ENCODE measurements at places on chromosomes 11 and 22.

DNA sequence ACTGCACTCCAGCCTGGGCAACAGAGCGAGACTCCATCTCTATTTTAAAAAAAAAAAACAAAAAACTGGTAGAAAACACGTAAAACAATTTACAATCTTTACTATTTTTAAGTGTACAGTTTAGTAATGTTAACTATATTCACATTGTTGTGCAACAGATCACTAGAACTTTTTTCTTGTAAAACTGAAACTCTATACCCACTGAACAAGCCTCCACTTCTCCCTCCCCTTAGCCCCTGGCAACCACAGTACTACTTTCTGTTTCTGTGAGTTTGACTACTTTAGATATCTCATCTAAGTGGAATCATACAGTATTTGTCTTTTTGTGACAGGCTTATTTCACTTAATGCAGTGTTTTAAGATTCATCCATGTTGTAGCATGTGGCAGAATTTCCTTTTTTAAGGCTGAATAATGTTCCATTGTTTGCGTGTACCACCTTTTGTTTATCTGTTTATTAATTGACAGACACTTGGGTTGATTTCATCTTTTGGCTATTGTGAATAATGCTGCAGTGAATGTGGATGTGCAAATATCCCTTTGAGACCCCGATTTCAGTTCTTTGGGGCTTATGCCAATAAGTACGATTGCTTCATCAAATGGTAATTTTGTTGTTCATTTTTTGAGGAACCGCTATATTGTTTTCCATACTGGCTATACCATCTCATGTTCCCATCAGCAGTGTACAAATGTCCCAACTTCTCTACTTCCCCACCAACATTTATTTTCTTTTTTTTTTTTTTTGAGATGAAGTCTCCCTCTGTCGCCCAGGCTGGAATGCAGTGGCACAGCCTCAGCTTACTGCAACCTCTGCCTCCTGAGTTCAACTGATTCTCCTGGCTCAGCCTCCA lies 11.0 kb downstream of the DDB2 start:
- no peak for DNase-seq

GRCh38 chr22:44392446-44392921 lies 79.7 kb upstream of the SHISAL1 start:
- DNase-seq: no peak

GRCh38 chr11:80837051-80837450 lies 1396.2 kb upstream of the TENM4 start:
- DNase-seq: no peak

- no peak for DNase-seq
Observed at GRCh38 chr22:37267661-37268413, 14.5 kb upstream of the CYTH4 start.

DNA sequence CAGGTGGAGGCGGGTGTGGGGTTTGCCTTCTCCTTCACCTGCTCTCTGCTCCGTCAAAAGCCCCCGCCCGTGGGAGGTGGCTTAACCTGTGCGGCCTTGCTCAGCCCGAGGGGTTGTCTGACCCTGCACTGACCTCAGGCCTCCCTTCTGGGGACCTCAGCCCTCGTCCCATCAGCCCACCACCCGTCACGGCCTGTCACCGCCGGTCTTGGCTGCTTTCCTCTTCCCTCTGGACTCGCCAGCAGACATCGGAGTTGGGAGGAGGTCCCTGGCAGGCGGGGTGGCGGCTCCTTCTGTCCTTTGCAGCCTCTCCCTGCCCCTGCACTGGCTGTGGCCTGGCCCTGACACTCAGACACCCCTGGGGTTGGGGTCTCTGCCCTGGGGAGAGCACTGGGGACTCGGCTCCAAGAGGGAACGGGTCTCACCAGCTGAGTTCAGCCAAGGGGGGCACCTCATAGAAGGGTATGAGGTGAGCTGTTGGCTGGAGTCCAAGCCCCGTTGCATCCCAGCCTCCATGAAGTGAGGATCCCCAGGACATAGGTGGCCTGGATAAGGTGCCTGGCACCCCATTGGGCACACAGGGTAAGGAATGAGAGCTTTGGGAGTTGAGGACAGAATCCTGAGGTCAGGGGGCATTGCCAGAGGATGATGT lies 999.6 kb downstream of the BRD1 start:
- DNase-seq: no peak

GRCh38 chr22:24009227-24010017 lies 1.7 kb upstream of the CABIN1 start:
- DNase-seq: no peak

DNA sequence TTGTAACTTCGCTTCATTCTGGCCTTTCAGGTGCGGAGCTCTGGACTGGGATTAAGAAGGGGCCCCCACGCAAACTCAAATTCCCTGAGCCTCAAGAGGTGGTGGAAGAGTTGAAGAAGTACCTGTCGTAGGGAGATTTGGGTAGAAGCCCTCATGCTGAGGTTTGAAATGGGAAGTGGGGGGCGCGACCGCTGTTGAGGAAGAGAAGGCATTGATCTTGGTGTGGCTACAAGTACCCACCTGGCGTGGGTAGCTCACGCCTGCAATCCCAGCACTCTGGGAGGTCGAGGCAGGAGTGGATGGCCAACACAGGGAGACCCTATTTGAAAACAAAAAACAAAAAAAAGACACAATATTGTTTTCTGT lies 779 bp downstream of the SELENOH start:
- DNase-seq: no peak

DNA sequence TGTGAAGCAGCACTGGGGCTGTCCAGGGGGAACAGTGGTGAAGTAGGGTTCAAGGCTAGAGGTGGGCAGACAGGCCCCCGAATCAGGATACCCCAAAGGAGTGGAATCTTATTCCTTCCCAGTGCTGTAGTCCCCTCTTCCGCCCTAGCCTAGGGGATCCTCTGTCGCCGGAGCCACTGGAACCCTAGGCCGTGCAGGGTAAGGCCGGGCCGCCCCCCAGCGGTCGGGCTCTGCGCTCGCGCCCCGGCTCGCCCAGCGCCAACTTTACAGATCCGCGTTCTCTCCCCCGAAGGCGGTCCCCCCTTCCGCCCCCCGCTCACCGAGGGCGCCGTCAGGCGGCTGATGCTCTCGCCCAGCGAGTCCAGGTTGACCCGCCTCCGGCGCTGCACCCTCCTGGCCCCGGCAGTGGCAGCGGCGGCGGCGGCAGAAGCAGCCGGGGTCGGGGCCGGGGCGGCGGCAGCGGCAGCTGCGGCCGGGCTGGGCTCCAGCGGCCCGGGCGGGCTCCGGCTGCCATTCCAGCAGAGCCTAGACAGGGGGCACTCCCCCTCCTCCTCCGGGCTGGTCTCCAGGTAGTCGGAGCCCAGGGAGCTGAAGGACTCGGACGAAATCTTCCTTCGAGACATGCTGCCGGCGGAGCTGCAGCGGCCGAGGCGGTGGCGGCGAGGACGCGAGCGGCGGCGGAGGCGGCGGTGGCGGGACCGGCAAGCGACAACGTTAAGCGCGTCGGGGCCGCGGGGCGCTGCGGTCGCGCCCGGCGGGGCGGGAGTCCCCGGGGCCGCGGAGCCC lies 650 bp downstream of the GUCY1A2 start:
- peak; percentile 61 for DNase-seq

- DNase-seq: peak; percentile 96
Observed at GRCh38 chr22:20858615-20859416, at the start of the genes PI4KA and SNAP29. TSS of gene PI4KA (minus strand) at chr22:20858811. CDS start at chr22:20858725, 86 bp downstream. TSS of gene SNAP29 (plus strand) at chr22:20859007. CDS start at chr22:20859111, 104 bp downstream.

GRCh38 chr22:33296941-33297340 lies 238.8 kb upstream of the SYN3 start:
- no peak for DNase-seq

DNA sequence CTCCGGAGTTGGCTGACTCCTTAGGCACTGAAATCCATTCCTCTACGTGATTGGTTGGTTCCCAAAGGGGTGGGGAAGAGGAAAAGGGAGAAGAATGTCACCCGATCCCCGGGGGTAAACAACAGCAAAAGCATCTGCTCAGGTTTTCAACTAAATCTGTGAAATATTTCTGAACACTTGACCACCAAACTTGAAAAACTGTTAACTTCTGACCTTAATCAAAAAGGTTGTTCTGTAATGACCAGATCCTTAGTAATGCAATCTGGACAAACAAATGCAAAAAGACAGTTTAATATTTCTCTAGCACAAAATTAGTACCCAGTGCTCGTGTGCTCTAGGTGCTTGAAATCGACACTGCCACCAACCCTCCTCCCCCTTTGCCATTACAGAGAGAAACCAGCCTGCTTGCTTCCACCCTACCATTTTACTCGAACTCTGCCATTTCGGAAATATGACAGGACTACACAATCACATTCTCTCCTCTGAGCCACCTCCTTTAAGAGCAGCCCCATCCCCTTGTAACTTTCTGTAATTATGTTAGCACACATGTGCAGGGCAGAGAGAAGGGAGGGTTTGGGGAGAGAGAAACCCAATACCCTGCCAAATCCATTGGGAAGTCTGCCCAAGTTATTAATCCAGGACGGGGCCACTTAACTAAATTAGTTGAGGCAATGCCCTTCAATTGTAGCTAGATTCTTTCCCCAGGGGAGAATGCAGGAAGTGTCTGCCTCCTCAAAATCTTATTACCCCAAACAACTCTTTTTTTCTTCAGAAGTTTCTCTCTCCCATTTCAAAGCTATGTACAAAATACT lies 113.8 kb downstream of the RBFOX2 start:
- peak; percentile 87 for DNase-seq

DNA sequence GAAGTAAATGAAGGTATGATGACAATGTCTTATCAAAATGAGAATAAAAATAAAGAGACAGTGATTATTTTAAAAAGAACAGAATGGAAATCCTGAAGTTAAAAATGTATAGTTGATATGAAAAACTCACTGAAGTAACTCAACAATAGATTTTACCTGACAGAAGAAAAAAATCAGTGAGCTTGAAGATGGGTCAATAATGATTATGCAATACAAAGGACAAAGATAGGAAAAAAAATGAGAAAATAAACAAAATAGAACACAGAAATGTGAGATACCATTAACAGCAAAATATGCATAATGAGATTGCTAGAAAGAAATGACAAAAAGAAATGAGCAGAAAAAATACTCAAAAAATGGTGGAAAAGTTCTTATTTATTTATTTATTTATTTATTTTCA lies 19.1 kb upstream of the APLNR start:
- no peak for DNase-seq

GRCh38 chr11:15852179-15852578 lies 504.2 kb downstream of the SOX6 start:
- DNase-seq: no peak

DNA sequence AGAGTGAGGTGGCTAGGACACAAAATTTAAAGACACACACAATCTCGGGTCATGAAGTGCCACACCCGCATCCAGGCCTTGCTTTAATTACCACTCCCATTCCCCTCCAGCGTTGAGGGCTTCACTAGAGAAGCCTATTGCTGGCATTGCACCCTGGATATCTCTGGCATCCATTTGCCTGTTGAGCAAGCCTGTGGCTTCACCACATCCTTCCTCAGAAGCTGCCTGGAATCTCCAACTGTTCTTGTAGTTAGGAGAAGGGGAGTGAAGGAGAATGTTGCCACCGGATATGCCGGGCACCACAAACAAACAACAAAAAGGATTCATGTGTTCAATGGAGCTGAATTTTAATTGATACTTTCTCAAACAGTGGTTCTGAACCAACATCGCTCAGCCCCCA lies 34.4 kb upstream of the RCN1 start:
- DNase-seq: no peak

DNA sequence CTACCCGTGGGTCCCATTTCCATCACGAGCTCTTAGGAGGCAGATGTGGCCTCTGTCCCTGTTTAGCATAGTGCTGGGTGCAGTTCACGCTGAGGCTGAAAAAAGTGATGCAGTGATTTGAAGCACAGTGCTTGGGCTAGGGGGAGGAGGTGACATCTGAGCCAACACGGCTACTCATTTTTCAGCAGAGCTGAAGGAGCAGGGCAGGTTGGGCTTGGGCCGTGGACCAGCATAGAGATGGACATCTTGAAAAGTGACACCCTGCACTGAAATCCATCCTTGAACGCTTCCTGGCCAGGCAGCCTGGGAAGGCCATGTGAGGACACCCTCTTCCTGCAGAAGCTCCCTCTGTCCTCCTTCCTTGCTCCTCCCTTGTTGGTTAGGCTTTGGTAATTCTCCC lies 66.4 kb downstream of the ADAMTS15 start:
- no peak for DNase-seq

DNA sequence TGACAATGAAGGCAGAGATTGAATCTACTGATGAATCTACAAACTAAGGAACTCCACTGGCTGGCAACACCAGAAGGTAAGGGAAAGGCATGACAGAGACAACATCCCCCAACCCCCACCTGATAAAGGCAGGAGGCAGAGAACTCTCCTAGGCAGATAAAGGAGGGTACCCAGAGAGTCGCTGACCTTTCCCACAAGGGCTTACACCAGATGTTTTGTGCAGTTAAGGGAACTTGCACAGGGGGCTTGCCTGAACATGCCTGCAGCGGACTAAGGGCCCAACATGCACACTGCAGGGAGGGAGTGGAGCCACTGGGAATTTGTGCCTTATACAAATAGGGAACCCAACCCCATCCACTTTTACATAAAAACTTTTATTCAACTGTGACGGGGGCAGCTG lies 1996.9 kb upstream of the RAG2 start:
- DNase-seq: no peak

- DNase-seq: no peak
Observed at GRCh38 chr11:93131709-93132108, 66.1 kb downstream of the SLC36A4 start.

- peak; percentile 86 for DNase-seq
Observed at GRCh38 chr11:12288212-12288930, 89.0 kb upstream of the PARVA start.

DNA sequence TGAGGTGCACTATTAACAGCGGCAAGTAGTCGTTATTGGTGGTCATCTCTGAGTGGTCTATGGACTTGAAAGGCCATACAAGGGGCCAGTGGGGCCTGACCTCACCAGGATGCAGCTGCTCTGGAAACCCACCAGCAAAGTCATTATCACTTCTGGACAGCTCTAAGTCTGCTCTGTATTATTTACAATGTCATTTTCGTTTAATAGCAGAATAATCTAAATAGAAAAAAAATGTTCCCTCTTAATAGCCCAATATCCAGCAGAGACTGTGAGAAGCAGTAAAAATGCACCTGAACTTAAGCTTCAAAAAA lies 85.0 kb upstream of the EED start:
- DNase-seq: no peak

- DNase-seq: no peak
Observed at GRCh38 chr11:110858547-110858921, 146.3 kb upstream of the ARHGAP20 start.

GRCh38 chr22:38412435-38413084 lies 42.4 kb downstream of the KCNJ4 start:
- no peak for DNase-seq

GRCh38 chr11:10164621-10165020 lies 129.4 kb downstream of the SBF2 start:
- no peak for DNase-seq

GRCh38 chr11:38252620-38253019 lies 1654.6 kb upstream of the RAG2 start:
- DNase-seq: no peak

GRCh38 chr11:63142459-63142858 lies 1.6 kb downstream of the SLC22A24 start:
- DNase-seq: no peak

- no peak for DNase-seq
Observed at GRCh38 chr22:49979587-49980264, 19.2 kb downstream of the PIM3 start.

GRCh38 chr22:46111645-46112306 lies 38.5 kb upstream of the PPARA start:
- no peak for DNase-seq

GRCh38 chr11:35265755-35266454 lies 126.9 kb downstream of the CD44 start:
- no peak for DNase-seq
